ENCODE measurements at places on chromosomes 2 and 18.

DNA sequence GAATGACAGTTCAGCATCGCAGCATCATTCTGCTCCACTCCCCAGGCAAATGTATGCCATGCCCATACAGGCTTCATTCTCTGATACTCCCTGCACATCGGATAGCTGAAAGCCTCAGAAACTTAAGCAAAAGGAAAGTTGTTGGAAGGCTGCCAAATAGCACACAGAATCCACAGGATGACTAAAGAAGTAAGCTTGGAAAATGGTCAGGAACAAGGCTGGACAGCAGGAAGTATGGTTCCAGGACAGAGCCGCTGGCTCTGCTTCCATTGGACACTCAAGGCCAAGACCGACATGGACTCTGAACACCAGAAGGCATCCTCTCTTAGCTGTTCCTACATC lies 256.5 kb downstream of the CDH20 start:
- DNase-seq: no peak

DNA sequence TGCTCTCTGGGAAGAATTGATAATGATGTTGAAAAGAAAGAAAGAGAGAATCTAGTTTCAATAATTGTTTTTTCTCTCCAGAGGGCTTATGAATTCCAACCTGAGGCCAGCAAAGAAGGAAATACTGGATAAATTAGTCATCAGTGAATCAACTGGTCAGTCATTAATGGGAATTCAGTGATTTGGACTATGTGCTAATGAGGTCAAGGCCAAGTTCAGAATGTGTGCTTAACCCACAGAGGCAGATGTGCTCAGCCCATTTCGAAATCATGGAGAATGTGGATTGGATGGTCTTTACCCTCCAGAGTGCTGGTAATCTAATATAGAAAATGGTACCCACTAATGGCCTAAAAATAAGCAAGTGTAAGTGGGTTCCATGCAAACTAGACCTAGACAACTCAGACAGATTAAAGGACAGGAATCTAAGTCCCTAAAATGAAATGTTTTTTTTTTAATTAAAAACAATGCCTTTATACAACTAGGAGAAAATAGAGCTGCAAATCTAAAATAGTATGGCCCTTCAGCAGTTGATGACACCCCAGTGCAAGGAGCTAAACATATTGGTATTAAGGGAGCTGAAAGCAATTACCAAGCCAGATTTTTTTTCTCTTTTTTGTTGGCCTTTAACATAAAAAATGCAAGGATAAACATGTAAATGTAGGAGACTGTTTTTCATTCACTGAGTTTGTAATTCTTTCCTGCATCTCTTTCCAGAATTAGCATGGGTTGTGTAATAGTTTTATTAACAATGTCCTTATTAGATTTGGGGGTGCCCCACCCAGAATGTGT lies 296.9 kb downstream of the SATB2 start:
- DNase-seq: no peak

DNA sequence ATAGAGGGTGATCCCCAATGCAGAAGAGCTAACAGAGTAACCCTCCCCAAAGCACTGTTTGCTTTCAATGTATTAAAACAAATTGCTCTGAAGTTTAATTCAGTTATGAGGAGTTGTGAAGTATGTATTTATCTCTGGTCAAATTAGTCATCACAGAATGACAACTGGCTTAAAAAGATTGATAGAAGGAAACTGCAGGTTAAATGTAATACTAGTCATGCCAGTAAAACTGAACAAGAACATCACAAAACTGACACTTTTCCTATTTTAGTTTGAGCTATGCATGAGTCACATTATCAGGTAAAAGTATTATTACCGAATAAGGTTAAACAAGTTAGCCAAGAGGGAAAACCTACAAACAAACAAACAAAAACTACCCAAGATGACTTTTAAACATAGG lies 99.0 kb upstream of the ACVR1C start:
- DNase-seq: no peak

- no peak for DNase-seq
Measured at GRCh38 chr18:34639687-34640086, 70.4 kb upstream of the DTNA start.

- DNase-seq: no peak
Measured at GRCh38 chr2:56589835-56590234, 406.0 kb downstream of the CCDC85A start.

GRCh38 chr18:23259701-23260681 lies 124.7 kb downstream of the CABLES1 start:
- no peak for DNase-seq

GRCh38 chr18:55374741-55375140 lies 213.3 kb downstream of the TCF4 start:
- no peak for DNase-seq
